ENCODE measurements at places on chromosomes 6 and 20. TPM values are rescaled to one million over a fixed set of nuclear protein-coding genes. Genes with fewer than 3 reads are reported as not detected.

GRCh38 chr6:155026022-155026705, 31.0 kb downstream of the TIAM2 start:
- H3K27ac ChIP-seq, result no peak overlapping the region
- DNase-seq, result no peak
- peaks cover 5% of the 10 kb centered on the region for H3K4me1 ChIP-seq
- no peak overlapping the region for H3K4me3 ChIP-seq
- H3K36me3 ChIP-seq, result no peaks in the 10 kb centered on the region

Gene C6orf15
- not detected for total RNA-seq

GRCh38 chr20:38441916-38442315, 6.8 kb upstream of the SNHG17 start:
- no peak for DNase-seq
- peaks cover 8% of the 10 kb centered on the region for H3K4me1 ChIP-seq
- peaks cover 3% of the 10 kb centered on the region for H3K27me3 ChIP-seq
- no peaks in the 10 kb centered on the region for H3K36me3 ChIP-seq
- no peak overlapping the region for H3K27ac ChIP-seq

DNA sequence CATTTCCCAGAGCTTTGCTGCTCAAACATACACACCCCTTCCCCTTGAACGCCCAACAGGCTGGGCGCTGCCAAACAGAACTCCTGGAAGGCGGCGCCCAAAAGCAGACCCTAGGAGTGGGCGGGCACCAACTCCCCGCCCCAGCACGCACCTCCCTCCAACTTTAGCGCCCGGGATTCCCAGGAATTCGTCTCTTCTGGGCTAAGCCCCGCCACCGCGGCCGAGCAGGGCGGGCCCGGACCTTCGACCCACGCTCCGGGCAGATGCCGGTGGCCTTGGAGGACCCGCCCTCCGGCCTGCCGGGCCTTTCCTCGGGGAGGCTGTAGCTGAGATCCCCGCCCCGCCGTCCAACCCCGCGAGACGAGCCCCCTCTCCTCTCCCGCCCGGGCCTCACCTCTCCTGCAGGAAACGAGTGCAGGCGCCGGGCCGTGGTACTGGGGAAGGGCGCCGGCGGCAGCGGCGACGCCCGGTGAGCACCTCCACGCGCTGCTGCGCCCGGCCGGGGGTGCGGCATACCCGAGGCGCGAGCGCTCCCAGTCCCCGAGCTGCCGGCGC, 659 bp downstream of the MCUR1 start:
- DNase-seq, result no peak
- H3K27ac ChIP-seq, result peak overlapping the region; percentile 73

DNA sequence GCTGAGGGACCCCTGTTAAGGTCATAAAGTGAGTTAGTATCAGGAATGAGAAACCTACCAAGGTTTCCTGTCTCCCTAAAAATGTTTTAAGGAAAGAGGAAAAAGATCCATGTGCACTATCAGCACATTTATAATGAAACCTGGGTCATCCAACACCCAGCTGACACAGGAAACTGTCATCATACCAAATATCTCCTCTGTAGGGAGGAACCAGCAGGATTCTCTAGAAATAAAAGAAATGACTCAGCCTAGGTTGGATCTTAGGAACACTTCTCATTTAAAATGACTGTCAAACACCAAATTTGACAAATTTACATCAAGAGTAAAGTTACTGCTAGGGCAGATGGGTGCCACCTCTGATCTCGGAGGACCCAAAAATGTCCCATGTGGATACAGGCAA, 21.7 kb downstream of the GFOD1 start:
- no peak overlapping the region for H3K27ac ChIP-seq
- peaks cover 5% of the 10 kb centered on the region for H3K36me3 ChIP-seq
- H3K27me3 ChIP-seq, result no peaks in the 10 kb centered on the region
- DNase-seq, result no peak
- H3K4me1 ChIP-seq, result peaks cover 47% of the 10 kb centered on the region
- no peak overlapping the region for H3K4me3 ChIP-seq

GRCh38 chr6:91291071-91291470, 704.2 kb upstream of the MAP3K7 start:
- H3K4me3 ChIP-seq, result no peak overlapping the region
- no peaks in the 10 kb centered on the region for H3K27me3 ChIP-seq
- no peak for DNase-seq

- no peak overlapping the region for H3K27ac ChIP-seq
- DNase-seq, result no peak
- peaks cover 33% of the 10 kb centered on the region for H3K4me1 ChIP-seq
- no peaks in the 10 kb centered on the region for H3K36me3 ChIP-seq
Measured at GRCh38 chr6:47241742-47242482, 67.8 kb downstream of the TNFRSF21 start.

DNA sequence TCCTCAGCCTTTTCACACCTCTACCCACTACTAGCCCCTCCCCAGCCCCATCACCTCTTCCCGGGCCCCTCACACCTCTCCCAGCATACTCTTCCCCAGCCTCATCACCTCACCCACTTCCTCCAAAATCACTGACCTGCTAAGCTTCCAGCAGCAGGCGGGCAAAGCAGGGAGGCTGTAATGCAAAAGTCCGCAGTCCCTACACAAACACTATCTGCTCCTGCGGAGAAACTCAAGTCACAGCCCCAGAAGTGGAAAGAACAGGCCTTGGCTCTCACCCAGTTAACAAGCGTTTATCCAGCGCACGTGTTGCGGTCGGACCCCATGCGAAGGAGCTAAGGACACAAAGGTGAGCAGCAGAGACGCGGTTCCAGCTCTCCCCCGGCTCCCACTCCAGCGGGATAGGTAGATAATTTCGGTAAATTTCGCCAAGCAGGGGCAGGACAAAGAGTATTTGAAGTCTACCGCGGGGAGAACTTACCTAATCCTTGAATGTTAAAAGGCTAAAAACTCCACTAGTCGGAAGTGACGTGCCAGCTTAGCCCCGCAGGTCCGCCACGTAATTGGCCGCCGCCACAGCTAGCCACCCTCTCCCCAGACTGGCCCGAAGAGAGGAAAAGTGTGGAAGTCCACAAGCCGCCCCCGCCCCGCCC, 728 bp upstream of the TRIM39 start:
- peaks cover 17% of the 10 kb centered on the region for H3K36me3 ChIP-seq
- DNase-seq, result peak; percentile 76
- H3K27ac ChIP-seq, result peak overlapping the region; percentile 97
- H3K4me1 ChIP-seq, result peaks cover 54% of the 10 kb centered on the region
- no peaks in the 10 kb centered on the region for H3K27me3 ChIP-seq

Measured in activated naive CD4-positive, alpha-beta T cell treated with anti-CD3 and anti-CD28 coated beads for 36 hours (primary cell).